ENCODE measurements at places on chromosomes 7 and 10.

DNA sequence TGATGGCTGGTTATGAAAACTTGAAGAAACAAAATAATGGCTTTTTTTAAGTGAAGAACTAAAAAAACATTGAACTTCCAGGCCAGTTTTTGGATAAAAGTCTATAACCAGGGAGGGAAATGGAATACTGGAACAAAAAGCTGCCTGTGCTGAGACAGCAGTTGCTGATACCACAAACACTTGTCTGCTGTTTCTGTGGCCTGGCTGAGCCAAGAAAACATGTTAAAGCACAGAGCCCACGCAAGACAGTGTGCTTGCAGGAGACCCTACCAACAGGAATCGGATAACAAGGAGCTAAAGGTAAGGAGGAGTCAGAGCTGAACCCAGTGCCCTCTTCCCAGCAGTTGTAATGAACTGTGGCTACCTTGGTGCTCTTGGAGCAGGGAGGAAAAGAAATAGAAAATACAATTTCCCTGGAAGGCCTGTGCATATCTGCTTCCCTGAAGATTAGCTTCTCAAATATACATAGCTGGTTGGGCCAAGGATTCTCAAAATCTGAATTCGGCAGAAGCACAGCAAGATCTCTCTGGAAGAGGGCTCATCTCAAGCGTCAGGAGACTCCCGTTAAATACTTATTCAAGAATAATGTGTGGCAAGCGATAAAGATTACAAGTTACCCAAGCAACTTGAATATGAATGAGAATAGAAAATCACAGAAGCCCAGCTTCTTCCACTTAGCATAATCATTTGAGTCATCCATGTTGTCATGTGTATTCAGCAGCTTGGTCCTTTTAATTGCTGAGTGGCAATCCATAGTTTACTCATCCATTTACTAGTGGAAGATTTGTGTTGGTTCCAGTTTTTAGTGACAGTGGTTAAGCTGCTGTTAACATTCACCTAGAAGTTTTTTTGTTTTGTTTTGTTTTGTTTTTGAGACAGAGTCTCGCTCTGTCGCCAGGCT lies 87.6 kb downstream of the NOD1 start:
- DNase-seq, result no peak

- DNase-seq, result no peak
Measured at GRCh38 chr7:98230746-98231471, 19.7 kb downstream of the BHLHA15 start.

GRCh38 chr7:16999541-17000267 lies 117.9 kb upstream of the AGR3 start:
- no peak for DNase-seq

- peak; percentile 58 for DNase-seq
Measured at GRCh38 chr7:129169171-129169671, 19.2 kb upstream of the SMO start.

GRCh38 chr7:124635416-124635815 lies 130.2 kb downstream of the GPR37 start:
- no peak for DNase-seq

DNA sequence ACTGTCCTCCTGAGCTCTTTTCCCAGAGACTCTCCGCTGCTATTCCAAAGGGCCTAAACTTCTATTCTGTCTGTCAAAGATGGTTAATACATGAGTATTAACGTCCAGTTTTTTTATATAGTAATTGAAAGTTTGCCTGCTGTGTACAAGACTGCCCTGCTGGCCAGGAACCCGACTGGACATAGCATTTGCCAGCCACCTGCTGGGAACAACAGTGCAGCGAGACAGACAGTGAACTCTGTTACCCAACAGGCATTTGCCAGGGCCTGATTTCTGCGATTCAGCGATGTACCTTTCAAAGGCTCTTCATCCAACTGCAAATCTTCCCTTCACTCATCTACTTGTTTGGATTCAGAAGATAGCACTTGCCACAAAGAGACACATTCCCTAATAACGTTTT lies 128.8 kb upstream of the SEM1 start:
- no peak for DNase-seq

DNA sequence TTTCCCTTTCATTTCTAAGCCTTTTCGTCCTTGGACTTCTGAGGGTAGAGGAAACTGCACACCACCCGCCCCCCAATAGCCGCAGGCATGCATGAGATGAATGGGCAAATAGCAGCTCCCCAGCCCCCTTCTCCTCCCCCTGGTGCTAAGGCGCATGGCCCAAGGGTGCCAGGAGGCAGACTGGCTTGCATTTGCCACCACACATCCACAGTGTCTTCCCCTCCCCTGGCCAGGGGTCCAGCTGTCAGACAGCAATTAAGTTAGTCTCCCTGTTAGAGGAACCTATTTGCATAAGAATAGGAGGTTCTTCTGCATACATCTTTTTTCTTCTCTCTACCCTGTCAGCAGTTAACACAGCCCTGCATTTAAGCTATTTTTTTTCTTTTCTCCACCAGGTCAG lies 20.2 kb downstream of the TOMM7 start:
- no peak for DNase-seq

DNA sequence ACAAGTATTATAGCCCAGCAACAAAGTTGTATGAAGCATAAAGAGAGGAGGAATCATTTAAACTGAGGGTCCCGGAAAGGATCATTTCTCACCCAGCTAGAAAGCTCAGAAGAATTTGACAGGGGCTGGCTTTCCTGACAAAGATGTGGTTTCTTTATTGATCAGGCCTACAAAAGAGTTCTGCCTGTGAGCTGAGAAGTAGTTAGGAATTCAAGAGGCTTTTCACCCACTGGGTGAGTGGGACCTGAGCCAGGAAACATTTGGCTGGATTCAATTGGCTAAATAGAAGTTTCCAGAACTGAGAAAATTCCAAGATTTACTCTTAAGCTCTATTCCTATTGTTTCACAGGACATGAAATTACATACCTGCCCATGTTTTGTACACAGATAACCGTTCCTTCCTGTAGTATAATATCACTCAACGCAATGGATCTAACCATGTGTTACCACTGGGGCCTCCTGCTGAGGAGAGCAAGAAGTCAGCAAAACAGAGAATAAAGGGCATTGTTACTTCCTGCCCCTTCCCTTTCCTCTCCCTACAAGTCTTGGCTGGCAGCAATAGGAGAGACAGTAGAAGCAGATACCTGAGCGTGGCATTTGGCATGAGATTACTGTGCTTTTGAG lies 53.9 kb upstream of the PAPSS2 start:
- DNase-seq, result no peak

GRCh38 chr7:19026888-19027287 lies 90.5 kb downstream of the TWIST1 start:
- DNase-seq, result no peak

GRCh38 chr10:92873029-92873428 lies 24.7 kb downstream of the EXOC6 start:
- DNase-seq, result no peak

DNA sequence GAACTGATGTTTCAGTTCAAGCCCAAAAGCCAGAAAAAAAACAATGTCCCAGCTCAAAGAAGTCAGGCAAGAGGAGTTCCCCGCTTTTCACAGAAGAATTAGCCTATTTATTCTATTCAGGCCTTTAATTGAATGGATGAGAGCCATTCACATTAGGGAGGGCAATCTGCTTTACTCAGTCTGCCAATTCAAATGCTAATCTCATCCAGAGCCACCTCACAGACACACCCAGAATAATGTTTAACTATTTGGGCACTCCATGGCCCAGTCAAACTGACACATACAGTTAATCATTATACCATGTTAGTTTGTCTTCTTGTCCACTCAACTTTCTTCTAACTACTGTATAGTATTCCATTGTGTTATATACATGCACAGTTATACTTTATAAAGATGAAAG lies 2.6 kb upstream of the NPSR1 start:
- no peak for DNase-seq

GRCh38 chr10:124534826-124535601 lies 73.4 kb downstream of the LHPP start:
- DNase-seq, result no peak

- DNase-seq, result no peak
Measured at GRCh38 chr10:32988604-32989003, 30.6 kb upstream of the ITGB1 start.

DNA sequence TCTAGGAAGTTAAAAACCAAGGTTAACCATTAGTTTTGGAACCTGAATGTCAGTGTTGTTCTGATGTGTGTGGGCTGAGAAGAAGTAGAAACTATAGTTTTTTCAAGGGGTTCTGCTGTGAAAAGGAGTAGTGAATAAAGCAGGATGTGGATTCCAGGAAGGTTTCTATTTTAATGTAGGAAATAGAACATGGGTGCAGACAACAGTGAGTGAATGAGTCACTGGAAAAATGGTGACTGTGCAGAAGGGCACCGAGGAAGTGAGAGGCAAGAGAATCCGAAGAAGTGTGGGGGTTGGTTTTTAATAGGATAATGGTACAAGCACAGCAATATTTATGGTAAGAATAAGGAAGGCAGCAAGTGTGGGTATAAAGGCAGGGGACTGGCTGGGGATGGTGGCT lies 120.4 kb downstream of the ARHGAP21 start:
- no peak for DNase-seq

DNA sequence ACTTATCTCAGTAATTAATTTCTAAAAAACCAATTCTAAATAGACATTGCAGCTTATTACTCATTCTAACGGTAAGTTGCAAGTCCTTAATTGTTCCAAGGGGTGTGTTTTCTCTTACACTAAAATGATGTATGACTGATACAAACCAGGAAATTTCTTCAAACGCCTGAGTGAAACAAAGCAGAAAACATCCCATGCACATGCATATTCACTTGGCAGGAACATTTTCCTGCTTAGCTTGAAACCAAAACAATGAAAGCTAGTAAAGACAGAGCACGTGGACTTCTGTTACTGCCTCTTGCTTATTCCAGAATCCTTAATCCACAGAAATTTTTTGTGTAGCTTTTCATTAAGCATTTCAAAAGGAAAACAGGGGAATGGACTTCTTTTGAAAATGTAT lies 187.7 kb downstream of the MTERF1 start:
- no peak for DNase-seq
